ENCODE measurements at places on chromosomes 6 and 20.

DNA sequence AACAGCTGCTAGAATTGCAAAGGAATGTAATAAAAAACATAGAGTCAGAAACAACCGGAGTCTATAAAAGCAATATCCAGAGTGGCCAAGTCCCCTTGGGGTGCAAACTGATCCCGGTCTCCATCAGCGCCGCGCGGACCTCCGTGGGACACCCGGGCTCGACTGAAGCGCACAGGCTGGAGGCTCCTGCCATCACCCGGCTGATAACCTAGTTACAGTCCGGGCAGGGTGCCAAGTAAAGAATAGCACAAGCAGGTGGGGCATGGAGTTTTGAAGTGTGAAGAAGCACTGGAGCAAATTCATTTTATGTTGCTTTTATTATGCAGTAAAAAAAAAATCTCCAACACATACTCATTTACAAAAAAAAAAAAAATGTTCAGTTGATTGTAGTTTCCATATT lies 205.1 kb upstream of the GMDS start:
- ATAC-seq, result no peak

DNA sequence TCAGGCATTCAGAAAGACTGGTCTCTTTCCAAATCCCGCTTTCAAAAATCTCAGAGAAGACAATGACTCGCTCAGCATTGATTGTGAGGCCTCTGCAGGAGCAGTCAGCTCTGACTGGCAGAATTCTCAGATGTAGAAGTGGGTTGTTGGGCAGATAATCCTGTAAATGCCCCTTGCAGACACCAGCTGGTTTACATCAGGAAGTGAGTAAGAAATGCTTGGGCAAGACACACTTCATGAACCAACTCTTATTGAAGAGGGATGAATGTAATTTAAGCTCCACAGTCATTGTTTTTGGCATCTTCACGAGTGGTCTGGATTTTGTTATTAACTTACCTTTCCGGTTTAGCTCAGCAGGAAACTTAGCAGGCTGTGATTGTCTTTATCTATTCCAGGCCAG lies 166.6 kb downstream of the PLCB4 start:
- ATAC-seq, result no peak

DNA sequence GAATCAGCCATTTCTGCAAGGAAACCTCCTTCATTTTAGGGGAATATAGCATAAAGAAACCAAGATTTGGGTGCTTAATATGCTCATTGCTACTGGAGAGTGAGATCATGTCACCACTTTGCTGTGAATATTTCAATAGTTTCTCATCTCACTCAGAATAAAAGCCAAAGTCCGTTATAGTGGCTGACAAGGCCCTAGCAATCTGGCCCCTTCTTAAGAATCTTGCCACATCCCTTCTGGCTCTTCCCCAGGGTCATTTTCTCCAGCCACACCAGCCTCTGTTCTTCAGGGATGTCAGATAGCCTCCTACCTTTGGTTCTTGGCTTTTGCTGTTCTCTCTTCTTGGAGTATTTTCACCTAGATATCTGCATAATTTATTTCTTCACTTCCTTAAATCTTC lies 24.8 kb upstream of the MLIP start:
- ATAC-seq, result no peak

DNA sequence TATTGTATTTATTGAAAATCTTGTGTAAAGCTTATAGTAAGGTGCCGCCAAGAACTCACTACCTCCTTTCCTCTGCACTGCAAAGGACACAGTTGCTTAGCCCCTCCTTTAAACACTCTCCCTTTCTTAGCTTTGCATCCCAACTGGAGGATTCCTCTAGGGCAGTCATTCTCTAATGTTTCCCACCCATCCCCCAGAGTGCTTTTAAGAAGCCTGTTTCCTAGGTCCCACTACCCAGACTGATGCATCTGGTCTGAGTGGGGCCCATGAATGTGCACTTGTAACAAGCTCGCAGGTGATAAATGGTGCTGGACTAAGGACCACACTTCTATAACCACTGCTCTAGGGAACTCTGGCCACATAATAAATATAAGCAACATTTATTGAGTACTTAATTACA lies 55.2 kb downstream of the B4GALT5 start:
- no peak for ATAC-seq

GRCh38 chr6:15475261-15475660 lies 187.6 kb downstream of the DTNBP1 start:
- ATAC-seq, result no peak

DNA sequence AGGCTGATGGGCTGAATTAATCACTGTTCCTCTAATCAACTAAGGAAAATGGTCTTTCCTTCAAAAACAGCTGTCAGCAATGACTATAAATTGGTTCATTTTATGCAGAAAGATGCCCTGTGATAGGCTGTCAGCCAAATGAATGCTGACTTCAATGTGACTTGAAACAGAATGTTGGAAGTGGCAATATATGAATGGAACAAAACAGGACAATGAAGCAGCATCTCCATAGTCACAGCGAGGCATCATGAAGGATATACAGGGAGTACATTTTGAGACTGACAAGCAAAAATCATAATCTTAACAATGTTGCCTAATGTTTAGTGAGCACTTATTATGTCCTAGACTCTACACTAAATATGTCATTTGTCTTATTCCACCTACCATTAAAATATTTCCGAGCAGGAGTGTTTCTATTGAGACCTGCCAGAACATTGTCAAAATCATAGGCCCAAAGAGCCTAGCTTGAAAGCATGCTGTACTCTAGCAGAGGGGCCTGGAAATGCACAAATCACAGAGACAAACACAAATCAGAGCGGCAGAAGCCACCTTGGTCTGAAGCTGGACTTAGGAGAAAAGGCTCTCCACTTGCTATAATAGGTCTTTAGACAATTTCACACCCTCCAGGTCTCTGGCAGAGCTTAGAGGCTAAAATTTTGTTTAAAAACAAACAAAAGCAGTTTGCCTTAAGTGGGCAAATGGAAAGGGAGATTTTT lies 63.3 kb downstream of the FAM50B start:
- no peak for ATAC-seq

GRCh38 chr6:154619146-154619545 lies 108.7 kb upstream of the CNKSR3 start:
- ATAC-seq, result no peak

GRCh38 chr6:107634324-107635056 lies 144.6 kb downstream of the SOBP start:
- ATAC-seq, result peak; percentile 46

DNA sequence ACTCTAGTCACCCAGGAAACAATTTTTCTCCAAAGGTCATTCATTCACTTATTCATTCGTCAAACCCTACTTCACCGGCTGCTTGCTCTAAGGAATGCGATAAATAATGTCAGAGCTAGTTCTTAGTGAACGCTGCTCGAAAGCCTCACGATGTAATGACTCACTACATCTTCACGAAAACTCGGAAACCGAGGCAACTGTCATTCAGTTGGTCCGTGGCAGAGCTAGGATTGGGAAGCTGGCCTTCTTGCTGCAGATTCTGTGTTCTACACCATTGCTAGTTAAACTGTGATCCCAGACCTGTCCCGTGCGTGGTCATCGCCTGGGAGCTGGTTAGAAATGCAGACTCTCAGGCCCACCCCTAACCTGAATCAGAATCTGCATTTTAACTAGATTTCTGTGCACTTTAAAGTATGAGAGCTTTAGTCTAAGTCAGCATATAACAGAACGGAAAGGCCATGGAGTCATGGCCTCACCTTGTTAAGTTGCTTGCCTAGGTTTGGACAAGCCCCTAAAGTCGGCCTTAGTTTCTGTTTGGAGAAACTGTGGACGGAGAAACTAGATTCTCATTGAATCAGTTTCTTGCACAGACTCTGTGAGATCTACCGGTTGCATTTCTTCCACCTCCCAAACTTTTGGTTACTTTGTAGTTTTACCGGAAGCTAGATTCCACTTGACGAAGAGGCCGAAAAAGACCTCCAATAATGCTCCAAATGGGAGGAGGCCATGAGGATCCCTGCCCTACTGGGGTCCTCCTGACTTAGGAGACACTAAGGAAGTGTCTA lies 651 bp upstream of the CCND3 start:
- peak; percentile 46 for ATAC-seq

GRCh38 chr20:57326667-57327455 lies 2.7 kb upstream of the SPO11 start:
- ATAC-seq, result no peak

GRCh38 chr6:168417679-168418557 lies 23.1 kb upstream of the SMOC2 start:
- no peak for ATAC-seq

- no peak for ATAC-seq
Measured at GRCh38 chr6:84403545-84403944, 176.1 kb upstream of the CEP162 start.

DNA sequence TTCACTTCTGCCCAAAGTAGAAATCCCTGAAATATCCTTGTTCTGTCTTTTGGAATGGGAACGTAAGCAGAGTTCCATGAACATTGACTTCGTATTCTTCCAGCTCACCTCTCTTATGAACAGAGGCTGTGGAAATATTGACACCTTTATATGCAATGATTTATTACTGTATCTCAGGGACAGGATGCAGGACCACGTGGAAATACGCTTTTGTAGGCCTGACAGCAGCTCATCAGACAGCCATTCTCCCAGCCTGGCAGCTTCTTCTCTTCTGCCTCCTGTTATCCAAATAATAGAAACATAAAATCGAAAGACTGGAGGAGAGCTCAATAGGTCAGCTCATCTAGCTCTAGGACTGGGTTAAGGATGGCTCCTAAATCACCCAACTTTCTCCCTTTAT lies 106.2 kb upstream of the DTNBP1 start:
- no peak for ATAC-seq

- no peak for ATAC-seq
Measured at GRCh38 chr6:110486756-110487155, 10.3 kb upstream of the SLC22A16 start.

DNA sequence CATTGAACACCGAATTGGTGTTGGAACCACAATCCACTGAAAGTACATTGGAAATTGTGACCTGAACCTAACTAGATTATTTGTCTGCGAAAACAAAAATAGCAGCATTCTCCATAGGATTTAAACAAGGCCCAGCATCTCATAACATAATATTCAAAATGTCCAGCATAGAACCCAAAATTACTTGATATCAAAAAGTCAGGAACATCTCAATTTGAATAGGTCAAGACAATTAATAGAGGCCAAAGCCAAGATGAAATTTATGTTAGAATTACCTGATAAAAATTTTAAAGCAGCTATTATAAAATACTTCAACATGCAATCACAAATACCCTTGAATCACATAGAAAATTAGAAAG lies 42.4 kb upstream of the CD2AP start:
- ATAC-seq, result no peak

DNA sequence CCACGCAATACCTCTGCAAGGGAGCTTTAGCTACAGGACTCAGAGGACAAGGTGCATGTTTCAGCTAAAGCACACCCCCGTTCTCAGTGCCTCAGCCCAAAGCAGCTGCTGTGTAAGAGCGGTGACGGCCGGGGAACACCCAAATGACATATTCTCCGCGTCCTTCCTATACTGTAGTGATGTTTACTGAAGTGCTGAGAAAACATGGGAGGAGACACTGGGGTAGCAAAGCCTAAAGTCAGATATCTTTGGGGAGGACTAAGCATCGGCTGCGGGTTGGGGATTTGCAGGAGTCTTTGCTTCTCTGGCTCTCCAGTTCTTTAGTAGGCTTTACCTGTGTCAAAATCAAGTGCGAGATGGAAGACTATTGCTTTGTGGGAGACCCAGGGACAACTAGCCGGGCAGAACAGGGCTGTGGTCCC lies 1.7 kb downstream of the SLC22A23 start:
- peak; percentile 20 for ATAC-seq

DNA sequence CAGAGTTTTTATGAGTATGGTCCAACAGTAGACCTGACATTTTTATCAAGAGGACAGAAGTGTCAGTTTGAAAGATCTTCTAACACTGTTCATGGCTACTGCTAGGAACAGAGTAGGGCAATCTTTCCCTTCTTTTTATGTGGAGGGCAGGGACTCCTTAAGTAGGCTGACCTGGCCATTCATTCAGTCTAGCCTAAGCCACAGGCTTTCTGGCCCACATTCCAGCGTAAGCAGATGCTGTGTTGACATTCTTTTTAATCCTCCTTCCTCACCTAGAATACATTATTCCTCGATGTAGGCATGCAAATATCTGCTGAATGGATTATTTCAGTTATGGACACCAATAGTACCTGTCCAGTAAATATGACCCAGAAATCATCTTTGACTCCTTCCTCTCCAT lies 188.3 kb downstream of the ATXN1 start:
- no peak for ATAC-seq

All from activated CD4-positive, CD25-positive, alpha-beta regulatory T cell treated with anti-CD3 and anti-CD28 coated beads, Interleukin-2, amount 50 U/mL, for 24 hours (primary cell).